ENCODE measurements at places on chromosomes 12 and 14.

DNA sequence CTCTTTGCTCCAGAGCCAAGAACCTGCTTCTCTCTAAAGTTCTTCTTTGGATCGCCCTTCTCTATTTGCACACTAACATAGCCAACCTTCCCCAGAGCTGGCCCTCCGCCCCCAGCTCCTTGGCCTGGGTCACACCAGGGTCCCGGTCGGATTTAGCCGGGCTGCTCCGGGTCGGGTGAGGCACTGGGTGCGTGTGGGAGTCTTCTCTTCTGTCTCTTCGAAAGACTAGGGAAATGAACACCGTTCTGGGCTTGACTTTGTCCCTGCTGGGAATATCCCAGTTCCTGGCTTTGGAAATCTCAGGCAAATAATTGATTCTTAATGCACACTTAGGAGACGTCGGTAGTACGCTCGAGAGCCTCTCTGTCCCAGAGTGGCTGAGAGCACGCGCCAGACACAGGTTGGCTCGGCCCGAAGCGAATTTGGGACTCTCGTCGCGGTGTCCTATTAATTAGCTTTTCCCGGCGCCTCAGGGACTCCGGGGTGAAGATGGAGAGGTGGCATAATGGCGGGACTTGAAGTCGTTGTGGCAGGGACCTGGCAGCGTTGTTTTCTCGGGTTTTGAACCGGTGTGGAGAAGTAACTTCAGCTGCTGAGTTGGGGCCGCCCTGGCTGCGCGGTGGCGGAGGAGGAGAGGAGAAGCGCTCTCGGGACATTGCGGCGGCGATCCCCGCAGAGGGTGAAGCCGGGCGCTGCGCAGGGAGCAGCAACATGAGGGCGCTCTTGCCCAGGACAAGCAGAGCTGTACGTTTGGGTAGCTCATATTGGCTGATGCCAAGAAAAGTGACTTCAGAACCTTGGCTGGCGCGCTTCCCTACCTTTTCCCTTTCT lies 7.5 kb downstream of the FOXG1 start:
- DNase-seq = no peak

- no peak for DNase-seq
Measured at GRCh38 chr12:22755629-22756028, 130.7 kb downstream of the ETNK1 start.

DNA sequence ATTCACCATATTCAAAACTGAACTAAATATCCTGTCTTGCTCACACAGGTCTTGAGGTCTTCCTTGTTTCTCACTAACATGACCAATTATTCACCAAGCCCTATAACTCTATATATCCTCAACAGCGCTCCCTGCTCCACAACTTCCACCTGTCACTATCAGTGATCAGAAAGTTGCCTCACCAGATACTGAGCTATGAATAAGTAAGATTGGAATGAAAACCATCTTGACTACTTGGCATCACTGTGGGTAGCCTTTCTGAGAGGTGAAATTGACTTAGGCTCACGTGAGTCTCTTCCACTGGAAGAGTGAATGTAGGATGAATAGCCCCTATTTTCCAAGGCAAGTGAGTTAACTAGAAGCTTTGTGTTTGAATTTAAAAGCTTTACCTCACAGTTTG lies 167.1 kb downstream of the PIK3C2G start:
- DNase-seq = no peak

GRCh38 chr12:115049614-115050013 lies 365.6 kb upstream of the TBX3 start:
- no peak for DNase-seq

- DNase-seq = no peak
Measured at GRCh38 chr14:99408286-99408970, 72.2 kb downstream of the SETD3 start.

GRCh38 chr14:33432407-33433023 lies 493.8 kb downstream of the NPAS3 start:
- no peak for DNase-seq

GRCh38 chr12:56121204-56121870 lies 3.3 kb downstream of the ZC3H10 start:
- no peak for DNase-seq

All from activated naive CD8-positive, alpha-beta T cell treated with anti-CD3 and anti-CD28 coated beads, Interleukin-2, amount 10 ng/mL, durations not matched to agents 7 days and 5 days (primary cell).